NCI-H774 (cell line): ENCODE measurements at places on chromosomes 4 and X.

GRCh38 chr4:105996845-105997244 is 101.6 kb downstream of the NPNT start:
- no peak for DNase-seq

DNA sequence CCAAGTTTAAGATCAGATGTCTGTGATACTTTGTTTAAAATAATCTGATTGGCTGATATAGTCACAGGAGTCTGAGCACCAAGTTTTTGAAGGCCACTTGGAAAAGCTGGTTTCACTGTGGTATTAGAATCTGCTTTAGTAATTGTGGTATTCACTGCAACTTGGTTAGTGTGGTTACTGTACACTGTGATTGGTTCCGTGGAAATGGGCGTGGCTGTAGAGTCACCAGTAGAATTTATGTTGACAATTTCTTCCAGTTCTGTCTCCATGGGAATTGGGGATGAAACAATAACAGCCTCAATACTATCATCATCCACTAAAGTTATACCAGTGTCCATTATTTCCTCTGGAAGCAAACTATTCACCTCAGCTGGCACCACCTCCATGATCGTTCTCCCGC is 26.2 kb downstream of the LIN54 start:
- DNase-seq = no peak

DNA sequence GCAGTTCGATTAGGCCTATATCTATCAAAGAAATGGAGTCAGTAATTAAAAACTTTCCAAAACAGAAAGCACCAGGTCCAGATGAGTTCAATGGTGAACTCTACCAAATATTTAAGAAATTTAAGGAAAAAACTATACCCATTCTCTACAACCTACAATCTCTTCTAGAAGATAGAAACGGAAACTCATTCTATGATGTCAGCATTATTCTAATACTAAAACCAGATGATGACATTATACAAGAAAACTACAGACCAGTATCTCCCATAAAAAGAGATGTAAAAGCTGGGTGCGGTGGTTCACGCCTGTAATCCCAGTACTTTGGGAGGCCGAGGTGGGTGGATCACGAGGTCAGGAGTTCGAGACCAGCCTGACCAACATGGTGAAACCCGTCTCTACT is 29.5 kb upstream of the BDH2 start:
- DNase-seq = no peak

DNA sequence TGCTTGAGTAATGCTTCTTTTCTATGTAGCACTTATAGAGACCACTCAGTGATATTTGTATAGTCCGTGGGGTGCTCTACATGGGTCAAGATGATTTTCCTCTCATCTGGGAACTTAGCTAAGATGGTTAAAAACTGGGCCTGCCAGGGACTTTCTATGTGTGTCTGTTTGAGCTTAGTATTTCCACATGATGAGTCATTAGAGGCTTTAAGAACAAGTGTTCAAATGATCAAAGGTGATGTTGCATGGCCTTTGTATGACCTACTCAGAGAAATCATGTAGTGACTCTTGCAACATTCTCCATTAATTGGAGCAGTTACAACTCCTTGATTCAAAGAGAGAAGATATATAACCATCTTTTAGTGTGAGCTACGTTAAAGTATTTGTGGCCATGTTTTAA is 1480.5 kb upstream of the IGFBP7 start:
- DNase-seq = no peak

GRCh38 chr4:71524756-71525155 is 185.9 kb downstream of the SLC4A4 start:
- no peak for DNase-seq

DNA sequence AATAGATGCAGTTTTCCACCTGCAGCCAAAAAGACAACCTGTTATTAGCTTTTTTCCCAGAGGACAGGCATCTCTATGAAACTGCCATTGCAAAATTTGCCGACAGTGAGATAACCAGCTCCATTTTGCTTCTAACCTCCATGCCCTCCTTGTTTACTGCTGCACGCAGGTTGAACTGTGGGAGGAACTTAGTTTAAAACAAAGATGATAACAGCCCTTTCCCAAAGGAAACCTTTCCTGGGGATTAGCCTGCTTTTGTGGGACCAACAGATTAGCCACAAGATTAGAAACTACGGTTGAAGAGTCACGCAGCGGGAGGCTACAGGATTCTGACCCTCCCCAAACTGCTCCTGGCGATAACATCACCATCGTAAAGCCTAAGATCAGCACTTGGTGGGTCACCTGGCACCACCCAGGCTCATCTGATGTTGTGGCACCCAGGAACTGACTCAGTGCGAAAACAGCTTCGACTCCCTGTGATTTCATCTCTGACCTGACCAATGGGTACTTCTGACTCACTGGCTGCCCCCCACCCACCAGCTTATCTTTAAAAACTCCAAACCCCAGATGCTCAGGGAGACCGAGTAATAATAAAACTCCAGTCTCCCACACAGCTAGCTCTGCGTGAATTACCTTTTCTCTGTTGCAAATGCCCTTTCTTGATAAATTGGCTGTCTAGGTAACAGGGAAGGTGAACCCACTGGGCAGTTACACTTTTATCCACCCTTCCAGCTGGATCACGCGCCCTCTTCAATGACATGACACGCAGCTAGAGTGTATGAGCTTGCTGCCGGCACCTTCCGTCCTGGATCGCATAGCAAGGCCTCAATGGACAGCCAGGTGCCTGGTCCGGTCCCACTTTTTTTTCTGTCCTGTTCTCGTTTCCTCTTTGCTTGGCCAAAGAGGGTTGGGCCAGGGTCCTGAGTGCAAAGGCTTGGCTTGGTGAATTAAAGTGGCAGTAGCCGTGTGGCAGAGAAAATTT is 27.2 kb downstream of the NOP14 start:
- DNase-seq = no peak

- DNase-seq = no peak
Observed at GRCh38 chr4:151991001-151991883, 230.4 kb upstream of the GATB start.
